ENCODE measurements at places on chromosomes 7 and 10. TPM values are rescaled to one million over a fixed set of nuclear protein-coding genes. Genes with fewer than 3 reads are reported as not detected.
A peak's percentile ranks its signal among the peaks of the same experiment; 100 is the strongest.

GRCh38 chr10:63585041-63585440 lies 63.8 kb downstream of the REEP3 start:
- no peak for DNase-seq

GRCh38 chr7:75536491-75536890 lies 44.4 kb downstream of the SPDYE5 start:
- no peak for DNase-seq

GRCh38 chr7:158028290-158028941 lies 559.2 kb downstream of the PTPRN2 start:
- DNase-seq: no peak

- no peak for DNase-seq
Observed at GRCh38 chr7:157431951-157432540, 95.2 kb downstream of the DNAJB6 start.

- DNase-seq: no peak
Observed at GRCh38 chr10:109037978-109038377, 885.3 kb downstream of the XPNPEP1 start.

DNA sequence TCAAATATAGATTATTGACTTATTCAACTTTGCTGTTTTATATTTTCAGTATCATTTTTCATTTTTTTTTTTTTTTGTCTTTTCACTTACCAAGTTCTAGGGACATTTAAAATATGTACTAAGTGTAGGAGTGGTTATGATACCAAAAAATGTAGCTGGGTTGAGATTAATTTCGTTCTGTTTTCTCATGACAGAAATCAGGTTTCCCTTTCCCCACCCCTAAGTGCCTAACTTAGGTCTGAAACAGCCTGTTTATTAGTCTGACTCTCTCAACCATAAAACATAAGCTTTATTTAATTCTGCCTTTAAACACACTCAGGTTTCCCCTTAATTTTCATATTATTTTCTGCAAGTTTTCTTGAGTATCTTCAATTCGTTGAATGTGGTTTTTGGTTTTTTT lies 22.1 kb downstream of the TMEM106B start:
- DNase-seq: no peak

GRCh38 chr7:157462840-157463239 lies 126.0 kb downstream of the DNAJB6 start:
- DNase-seq: no peak

The SKIDA1 gene
- 1.3 TPM for total RNA-seq

DNA sequence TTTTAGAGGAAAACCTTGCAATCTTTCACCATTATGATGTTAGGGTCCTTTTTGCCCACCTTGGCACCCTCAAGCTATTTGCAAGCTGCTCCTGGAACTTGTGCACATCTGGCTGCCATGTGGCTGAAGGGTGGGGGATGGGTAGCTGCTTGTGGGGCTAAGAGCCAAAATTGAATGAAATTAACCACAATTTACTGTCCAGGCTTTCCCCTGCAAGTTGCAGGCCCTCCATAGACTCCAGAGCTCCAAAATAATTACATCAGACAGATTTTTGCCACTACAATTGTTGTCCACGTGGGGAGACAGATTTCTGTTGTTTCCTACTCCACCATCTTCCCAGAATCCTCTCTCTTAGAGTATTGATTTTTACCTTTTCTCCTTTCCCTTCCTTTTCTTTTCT lies 19.1 kb downstream of the PI4K2A start:
- DNase-seq: no peak

DNA sequence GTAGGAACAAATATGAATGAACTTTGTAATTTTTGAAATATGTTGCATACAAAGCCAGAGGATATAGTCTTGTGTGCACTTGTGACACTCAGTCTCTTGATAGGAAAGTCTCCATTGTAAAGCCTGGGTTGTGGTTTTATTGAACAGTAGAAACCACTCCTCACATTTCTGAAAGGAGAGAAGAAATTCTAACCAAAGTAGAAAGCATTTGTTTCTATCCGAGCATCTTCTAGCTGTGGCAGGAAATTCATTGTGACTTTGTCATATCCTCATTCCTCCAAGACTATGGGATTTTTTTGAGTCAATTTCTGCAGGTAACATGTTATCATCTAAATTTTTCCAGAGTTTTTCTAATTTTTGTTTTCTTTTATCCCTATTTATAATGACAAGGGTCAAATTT lies 55.5 kb upstream of the NCF1 start:
- DNase-seq: no peak

DNA sequence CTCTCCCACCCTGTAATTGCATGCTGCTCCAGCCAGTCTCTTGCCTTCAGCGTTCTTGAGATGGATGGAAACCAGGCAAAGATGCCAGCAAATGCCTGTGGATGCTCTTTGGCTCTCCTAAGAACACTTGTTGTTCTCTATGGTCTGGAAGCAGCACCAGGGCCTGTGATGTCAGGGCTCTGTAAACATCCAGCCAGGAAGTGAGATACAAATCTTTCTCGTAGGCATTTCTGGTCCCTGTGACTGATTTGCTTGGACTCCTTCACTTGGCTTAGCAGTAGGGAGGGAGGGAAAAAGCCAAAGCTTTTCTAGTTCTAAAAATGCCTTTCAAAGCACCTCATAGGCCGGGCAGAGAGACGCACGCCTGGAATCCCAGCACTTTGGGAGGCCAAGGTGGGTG lies 201.3 kb downstream of the REEP3 start:
- no peak for DNase-seq

The GOT1 gene
- 38.8 TPM for total RNA-seq

- peak; percentile 86 for DNase-seq
Observed at GRCh38 chr10:784403-785088, 95.1 kb upstream of the DIP2C start.

DNA sequence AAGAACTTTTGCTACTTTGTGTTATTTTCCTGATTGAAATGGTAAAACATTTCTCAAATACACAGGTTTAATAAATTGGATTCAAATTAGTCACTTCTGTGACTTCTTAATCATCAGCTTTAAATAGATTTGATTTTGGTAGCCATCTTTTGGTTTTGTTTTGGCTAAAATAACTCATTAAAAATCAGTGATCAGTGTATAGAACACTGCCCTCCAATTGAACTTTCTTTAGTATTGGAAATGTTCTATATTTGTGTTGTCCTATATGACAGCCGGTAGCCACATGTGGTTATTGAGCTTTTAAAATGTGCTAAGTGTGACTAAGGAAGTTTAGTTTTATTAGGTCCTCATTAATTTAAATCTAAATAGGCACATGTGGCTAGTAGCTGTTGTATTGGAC lies 50.4 kb downstream of the GLCCI1 start:
- DNase-seq: no peak

DNA sequence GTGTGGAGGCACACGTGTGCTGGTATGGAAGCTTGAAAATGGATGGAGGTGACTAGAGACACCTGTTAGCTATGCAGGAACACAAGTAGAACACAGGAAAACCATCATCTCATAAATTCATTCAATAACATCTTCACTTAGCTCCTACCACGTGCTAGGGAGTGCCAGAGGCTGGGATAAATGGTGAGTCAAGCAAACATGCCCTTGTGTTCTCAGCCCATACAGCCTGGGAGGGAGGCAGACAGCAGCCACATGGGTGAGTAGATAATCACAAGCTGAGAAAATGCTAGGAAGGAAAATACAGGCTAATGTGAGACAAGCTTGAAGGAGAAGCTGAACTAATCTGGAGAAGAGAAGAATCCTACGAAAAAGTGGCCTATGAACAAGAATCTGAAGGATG lies 468.0 kb upstream of the ZMIZ1 start:
- peak; percentile 17 for DNase-seq

The TRIM73 gene
- total RNA-seq: 0.71 TPM

DNA sequence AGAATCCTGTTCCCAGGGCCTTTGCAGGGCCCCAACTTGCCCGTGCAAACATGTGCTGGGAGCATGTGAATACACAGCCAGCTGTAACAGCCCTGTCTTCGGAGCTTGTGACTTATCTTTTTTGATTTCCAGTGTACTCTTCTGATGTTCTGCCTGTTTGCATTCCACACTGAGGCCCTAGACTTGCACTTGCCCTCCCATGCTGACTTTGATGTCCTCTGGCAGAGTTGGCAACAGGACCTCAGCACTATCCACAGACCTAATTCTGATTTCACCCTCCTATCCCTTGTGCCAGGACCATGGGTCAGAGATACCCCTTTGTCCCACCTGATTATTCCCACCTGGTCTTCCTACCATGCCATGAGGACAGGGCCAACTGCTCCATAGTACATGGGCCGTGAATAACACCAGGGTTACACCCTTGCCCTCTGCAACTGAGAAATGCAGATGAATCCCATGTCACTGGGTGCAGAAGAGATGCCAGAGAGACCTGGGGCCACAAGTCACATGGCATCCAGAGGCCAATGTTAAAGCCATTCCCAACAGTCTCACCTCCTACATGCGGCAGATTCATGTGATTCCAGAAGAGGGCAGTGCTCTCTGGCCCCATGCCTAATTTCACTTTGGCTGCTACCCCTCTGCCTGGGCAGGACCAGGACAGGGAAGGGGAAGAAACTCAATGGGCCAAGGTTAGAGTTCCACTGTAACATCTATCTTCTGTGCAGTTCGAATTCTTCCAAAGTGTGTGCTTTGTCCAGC lies 43.0 kb downstream of the SCRN1 start:
- peak; percentile 40 for DNase-seq

The STK32C gene
- 9.3 TPM for total RNA-seq

GRCh38 chr10:129898706-129899268 lies 65.3 kb downstream of the EBF3 start:
- DNase-seq: no peak

- no peak for DNase-seq
Observed at GRCh38 chr10:62399211-62399610, 25.0 kb downstream of the ZNF365 start.

GRCh38 chr7:70766109-70766508 lies 365.8 kb upstream of the GALNT17 start:
- no peak for DNase-seq

GRCh38 chr7:930975-931758 lies 23.3 kb downstream of the ADAP1 start:
- DNase-seq: no peak

The FAM237B gene
- total RNA-seq: not detected

DNA sequence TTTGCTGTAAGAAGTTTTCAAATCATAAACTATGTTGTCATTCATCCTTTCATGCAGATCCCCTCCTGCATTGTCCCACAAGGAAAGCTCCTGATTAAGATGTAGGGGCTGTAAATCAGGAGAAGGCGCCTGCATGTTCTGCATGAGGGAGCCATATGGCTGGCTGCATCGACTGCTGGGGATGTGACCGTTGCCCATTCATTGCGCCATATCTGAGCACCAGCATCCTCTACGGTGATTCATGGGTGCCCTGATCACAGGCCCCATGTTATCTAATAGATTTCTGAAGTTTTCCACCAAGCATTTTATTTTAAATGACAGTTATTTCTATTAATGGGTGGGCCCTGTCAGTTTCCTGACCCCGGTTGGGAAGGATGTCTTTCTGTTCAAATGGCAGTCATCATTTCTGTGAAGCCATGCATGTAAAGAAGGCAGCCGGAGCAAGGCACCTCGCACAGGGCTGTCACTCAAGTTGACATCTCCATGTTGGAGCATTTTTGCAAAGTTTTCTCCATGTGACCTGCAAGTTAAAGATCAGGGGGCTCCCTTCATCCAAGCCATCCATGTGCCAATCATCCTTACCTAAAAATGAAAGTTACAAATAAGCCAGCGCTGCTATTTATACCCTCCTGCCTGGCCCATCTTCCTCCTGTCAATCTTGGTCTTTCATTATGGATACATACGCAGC lies 128.8 kb downstream of the TEX36 start:
- DNase-seq: no peak

DNA sequence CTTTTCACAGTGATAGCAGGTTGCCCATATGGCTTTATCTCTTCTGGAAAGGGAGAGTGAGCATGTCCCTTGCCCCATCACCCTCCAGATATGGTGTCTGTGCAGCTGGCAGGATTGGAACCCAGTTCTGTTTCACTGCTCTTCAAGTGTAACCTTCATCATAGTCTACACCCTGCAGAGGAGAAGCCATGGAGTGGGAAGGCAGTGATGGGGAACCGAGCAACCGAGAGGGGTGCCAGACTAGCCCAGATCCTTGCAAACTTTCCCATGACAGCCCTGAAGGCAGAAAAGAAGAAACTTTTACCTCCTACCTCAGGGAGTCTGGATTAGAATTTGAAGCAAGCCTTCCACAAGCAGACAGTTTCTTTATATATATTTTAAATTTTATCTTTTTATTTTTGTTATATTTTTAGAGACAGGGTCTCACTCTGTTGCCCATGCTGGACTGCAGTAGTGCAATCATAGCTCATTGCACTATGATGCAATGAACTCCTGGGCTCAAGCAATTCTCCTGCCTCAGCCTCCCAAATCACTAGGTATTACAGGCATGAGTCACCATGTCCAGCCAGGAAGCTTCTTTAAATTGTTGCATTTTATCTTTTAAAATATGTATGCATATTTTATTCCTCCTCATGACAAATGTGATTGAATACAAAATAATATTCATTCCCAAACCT lies 133.3 kb downstream of the KCNMA1 start:
- DNase-seq: no peak

DNA sequence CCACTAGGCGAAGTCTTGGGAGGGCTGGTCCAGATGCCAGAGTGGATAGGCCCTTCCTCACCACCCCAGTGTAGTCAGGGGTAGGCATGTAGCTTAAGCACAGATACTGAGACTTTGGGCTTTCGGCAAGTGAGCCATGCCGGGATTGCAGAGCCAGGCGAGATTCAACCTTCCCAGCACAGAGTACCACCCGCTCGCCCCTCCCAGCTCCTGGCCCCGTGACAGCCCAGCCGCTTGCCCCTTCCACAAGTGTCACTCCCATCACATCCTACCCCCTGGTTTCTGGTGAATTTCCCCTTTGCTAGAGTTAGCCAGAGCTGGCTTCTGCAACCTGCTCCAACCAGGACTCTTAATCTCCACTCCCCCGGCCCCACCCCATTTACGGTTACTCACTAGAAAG lies 56.9 kb downstream of the ARHGAP22 start:
- DNase-seq: no peak

DNA sequence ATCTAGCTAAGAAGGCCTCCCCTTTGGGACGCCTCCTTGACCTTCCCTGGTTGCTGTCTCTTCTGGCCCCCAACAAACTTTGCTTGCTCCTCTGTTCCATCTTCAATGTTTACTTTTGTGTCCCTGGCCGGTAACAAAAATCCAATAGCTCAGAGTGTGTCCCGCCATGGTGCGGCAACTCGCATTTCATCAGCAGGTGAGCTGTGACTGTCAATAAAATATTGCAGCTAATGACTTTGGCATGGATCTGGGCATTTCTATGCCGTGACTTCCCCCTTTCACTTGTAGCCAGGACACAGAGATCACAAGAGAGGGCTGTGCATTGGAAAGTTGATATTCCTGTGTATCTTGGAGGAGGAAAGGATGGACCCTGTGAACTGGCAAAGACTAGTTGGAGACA lies 317.6 kb downstream of the RPS24 start:
- no peak for DNase-seq

The C10orf105 gene
- not detected for total RNA-seq

The IKZF1 gene
- 4.2 TPM for total RNA-seq

The MYOZ1 gene
- total RNA-seq: not detected

- DNase-seq: no peak
Observed at GRCh38 chr7:18262058-18262457, 233.5 kb upstream of the HDAC9 start.

The CUBN gene
- total RNA-seq: 1.7 TPM

- DNase-seq: no peak
Observed at GRCh38 chr7:99579281-99579955, 18.6 kb upstream of the TMEM225B start.

All from Daoy (cell line).